ENCODE measurements at places on chromosomes 11 and 22.

DNA sequence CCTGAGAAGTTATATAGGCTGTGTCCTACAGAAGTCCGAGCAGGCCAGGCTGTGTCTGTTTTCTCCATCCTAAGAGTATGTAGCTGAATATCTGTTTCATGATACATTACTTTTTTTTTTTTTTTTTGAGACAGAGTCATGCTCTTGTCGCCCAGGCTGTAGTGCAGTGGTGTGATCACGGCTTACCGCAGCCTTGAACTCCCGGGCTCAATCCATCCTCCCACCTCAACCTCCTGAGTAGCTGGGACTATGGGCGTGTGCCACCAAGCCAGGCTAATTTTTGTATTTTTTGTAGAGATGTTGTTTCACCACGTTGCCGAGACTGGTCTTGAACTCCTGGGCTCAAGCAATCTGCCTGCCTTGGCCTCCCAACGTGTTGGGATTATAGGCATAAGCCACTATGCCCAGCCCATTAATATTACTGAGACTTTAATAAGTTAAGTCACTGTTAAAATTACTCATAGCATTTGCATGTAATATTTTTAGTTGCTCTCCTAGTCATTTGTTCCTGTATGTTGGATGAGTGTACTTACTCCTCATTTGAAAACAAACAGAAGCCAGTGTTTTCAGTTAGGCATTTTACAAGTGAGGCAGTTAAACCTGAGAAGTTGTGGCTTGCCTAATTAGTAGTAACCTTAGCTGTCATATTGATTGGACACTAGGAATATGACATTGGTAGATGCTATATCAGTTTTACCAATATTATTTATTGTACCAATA, 26.1 kb downstream of the DRG1 start:
- DNase-seq = no peak

DNA sequence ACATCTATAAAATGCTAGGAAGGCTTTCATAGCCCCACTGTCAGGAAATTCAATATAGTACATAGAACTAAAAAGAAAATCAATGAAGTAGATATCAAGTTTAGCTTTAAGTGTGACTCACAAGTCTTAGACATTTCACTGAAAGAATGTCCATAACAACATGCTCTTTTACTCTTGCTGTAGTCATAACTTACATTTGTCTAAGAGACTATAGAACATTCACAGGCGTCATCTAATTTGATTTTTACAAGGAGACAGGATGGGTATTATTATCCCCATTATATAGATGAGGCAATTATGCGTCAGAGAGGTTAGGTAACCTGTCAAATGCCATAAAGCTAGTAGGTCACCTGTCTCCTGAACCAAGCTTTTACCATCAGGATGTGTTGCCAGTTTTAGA, 36.9 kb downstream of the BDNF start:
- DNase-seq = no peak

- no peak for DNase-seq
Observed at GRCh38 chr11:19389787-19390303, 149.1 kb upstream of the E2F8 start.

DNA sequence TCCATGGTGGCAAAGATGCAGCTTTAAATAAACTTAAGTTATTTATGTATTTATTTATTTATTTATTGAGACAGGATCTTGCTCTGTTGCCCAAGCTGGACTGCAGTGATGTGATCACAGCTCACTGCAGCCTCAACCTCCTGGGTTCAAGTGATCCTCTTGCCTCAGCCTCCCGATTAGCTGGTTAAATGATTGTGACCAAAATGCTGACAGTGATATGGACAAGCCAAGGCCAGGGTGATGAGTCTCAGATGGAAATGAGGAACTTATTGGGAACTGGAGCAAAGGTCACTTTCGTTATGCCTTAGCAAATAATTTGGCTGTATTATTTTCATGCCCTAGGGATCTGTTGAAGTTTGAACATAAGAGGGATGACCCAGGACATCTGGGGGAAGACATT, 9.3 kb upstream of the LRP5 start:
- DNase-seq = no peak

DNA sequence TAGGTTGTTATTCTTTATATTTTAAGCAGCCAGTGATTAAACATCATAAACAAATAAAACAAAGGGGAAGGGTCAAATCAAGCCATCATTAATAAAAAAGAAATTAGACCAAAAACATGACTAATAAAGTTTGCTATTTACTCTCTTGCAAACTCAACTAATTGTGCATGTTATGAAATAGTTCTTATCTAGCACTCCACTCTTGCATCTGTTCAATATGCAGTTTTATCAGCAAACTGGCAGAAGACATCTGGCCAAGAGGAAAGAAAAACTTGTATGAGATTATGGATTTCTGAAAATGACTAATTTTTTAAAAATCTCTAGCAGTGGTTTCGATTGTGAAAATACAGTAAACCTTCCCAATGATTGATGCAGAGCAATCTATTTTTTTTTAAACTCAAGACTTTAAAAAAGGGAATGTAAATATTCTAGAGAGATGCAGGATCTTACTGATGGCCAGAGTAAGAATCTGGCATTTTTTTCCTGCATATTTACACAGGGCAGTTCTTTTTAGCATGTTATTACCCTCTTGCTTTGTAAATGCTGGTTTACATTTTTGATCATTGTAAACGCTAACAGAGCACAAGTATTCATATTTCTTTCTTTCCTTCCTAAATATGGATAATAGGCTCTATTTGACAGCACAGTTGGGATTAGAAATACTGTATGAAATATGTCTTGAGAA, 83.3 kb downstream of the GRIA4 start:
- DNase-seq = no peak

DNA sequence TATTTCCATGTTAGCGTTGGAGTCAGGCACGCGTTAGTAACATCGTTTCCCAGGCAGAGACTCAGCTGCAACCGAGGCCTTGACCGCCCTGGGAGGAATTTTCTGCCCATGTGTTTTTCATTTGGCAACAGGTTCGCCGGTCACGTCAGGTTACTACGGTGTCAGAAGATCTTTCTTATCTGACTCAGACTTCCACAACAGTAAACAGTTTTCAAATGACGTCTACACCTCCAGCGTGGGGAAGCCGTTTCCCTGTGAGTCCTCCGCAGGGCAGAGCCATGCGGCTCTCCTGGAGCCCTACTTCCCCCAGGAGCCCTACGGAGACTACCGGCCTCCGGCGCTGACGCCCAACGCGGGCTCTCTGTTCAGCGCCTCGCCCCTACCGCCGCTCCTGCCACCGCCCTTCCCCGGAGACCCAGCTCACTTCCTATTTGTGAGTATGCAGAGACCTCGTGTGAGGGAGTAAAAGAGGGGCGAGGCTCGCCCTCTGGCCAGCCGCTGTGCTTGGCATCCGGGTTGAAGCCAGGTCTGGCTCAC, 14.3 kb upstream of the POU2AF3 start:
- no peak for DNase-seq

DNA sequence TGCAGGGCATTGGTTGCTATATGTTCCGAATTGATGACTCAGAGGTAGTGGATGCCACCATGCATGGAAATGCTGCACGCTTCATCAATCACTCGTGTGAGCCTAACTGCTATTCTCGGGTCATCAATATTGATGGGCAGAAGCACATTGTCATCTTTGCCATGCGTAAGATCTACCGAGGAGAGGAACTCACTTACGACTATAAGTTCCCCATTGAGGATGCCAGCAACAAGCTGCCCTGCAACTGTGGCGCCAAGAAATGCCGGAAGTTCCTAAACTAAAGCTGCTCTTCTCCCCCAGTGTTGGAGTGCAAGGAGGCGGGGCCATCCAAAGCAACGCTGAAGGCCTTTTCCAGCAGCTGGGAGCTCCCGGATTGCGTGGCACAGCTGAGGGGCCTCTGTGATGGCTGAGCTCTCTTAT, 5.4 kb upstream of the TTC36 start:
- DNase-seq = no peak

DNA sequence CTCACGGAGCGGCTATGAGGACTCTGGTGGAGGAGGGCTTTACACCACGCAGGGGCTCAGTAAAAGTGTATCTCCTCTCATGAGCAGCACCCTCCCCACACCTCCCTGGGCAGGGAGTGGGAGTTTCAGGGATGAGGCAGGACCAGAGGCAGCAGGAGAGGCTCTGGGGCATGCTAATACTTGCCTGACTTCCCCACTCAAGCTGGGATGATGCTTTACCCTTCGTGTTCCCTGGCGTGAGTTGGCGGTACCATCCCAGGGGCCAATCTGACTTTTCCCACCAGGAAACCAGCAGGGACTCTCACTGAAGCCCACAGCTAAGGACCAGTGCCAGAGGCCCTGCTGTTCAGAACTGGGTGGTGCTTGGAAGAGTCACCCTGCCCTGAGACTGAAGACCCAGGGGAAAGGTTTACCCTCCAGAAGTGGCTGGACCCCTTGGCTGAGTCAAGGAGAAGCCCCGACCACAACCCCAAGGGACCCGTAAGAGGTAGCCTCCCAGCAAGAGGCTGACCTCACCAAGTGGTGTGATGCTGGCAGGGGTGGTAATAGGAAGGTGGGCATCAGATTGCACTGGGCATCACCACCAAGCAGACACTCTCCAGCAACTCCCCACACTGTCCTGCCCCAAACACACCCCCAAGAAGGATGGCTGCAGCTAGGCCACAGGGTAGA, 65.6 kb downstream of the THAP12 start:
- DNase-seq = no peak

DNA sequence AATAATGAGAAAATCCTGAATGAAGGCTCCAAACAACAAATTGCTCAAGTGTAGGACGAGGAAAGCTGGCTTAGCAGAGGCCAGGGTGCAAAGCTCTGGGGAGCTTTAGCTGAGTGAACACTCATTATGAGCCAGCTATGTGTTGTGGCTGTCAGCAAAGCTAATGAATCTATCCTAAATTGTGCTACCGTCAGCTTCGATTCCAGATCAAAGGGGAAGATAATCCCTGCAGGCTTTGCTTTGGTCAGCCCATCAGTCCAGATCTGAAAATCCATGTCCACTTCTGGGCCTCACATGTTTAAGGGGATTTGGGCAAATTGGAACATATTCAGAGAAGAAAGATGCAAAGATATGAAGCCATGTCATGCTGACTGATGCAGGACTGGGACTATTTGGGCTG, 180.9 kb upstream of the ZBED5 start:
- no peak for DNase-seq
